ENCODE measurements at places on chromosomes 7 and 10.

- no peak for DNase-seq
Measured at GRCh38 chr7:141949911-141950310, 3.1 kb upstream of the CLEC5A start.

- no peak for DNase-seq
Measured at GRCh38 chr10:126207313-126207771, 180.9 kb downstream of the ADAM12 start.

- DNase-seq, result no peak
Measured at GRCh38 chr7:85000735-85001350, 186.0 kb downstream of the SEMA3D start.

- DNase-seq, result no peak
Measured at GRCh38 chr10:117339578-117339977, 35.7 kb downstream of the PDZD8 start.
